ENCODE measurements at places on chromosomes 12 and 14.

- DNase-seq: no peak
These were observed 498.5 kb downstream of the TMEM117 start for GRCh38 chr12:44334347-44334746.

DNA sequence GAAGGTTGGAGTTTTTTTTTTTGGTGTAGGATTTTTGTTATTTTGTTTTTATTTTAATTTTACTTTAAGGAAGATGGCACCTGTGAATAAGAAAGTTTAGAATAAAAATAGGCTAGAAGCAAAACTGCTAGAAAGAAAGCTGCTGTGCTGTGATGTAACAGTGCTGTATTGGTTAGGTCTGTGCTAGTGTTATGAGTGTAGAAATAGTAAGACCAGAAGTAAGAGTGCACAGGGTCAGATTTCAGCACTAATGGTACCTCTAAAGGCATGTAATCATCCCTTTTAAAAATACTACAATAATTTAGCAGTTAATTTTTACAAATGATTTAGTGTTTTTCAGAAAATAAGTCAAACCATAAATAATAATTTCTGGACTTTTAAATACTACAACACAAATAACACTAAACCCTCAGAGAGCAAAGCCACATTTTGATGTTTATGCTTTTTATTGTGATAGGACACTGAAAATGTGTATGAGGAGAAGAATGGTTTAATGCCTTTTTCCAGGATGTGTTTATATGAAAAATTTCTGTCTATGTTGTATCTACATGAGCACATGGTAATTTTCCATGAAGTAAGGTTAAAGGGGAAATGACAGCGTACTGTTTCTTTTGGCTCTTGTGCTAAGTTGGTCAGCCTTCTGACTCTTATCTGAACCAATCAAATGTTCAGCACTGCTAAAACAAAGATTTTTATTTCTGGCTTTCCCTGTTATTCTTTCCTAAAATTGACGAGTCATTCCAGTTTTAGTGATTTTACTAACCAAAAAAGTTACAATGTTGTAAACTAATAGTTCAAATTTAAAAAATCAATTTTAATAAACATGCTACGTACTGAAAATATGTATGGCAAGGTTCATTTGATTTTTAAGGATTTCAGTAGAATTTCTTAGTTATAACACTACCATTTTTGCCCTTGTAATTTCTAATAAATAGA is 96.1 kb downstream of the PPHLN1 start:
- DNase-seq: no peak

GRCh38 chr12:25071366-25071765 is 122.5 kb upstream of the BCAT1 start:
- no peak for DNase-seq

DNA sequence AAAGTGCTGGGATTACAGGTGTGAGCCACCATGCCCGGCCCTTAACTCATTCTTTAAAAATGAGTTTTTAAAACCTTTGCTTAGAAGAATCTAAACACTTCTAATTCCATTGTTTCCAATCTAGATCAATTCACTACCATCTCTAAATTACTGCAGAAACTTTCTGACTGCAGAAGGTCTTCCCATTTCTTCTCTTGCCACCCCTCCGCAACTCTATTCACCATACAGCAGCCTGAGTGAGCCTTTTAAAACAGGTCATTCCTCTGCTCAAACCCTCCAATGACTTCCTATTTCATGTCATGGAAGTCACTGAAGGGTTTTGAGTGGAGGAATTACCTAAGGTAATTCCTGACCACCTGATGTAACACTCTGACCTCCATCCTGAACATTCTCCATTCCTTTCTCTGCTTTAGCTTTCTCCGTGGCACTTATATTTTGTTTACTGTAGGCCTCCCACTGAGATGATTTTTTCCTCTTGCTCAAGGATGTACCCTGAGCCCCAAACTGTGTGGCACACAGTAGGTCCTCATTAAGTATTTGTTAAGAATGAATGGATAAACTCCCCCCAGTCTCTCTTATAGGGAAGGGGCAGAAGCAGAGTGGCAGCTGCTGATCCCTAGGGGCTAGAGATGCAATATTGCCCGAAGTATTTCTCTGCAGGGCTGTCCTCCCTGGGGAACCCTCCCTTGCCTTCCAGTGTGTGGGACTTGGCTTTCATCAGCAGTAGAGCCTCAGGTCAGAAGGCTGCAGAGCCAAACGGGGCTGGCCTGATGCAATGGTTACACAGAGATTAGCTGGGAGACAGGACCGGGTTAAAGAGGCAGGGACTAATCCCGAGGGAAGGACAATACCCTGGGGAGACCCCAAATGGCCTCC is 1.2 kb downstream of the DDIT3 start:
- no peak for DNase-seq

DNA sequence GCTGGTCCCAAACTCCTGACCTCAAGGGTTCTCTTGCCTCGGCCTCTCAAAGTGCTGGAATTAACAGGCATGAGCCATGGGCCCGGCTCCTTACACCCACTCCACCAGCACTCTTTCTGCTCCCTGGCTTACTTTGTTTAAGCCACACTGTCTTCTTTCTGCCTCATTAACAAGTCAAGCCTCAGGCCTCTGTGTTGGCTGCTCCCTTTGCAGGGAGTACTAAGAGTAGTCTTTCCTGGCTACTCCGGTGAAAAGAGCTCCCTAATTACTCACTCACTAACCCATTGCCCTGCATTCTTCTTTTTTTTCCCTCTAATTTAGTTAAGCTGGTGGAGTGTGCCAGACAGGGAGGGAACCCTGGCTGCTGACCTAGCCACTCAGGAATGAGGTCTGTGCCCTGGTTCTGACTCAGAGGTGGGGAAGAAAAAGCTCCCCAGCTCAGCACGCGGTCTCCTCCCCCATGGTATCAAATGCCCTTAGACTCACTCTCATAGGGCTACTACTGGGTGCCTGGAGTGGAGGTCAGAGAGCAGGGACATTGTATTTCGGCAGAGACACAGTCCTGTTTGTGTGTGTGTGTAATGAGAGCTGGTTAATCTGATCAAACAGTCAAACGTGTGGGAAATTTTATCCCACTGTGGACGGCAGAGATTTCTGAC is 19.8 kb downstream of the GALNT6 start:
- DNase-seq: no peak

GRCh38 chr12:67780580-67781084 is 132.1 kb downstream of the DYRK2 start:
- DNase-seq: no peak

- DNase-seq: no peak
These were observed 203.7 kb upstream of the SSTR1 start for GRCh38 chr14:38003746-38004609.

GRCh38 chr12:57679697-57680096 is 14.2 kb upstream of the OS9 start:
- DNase-seq: no peak

DNA sequence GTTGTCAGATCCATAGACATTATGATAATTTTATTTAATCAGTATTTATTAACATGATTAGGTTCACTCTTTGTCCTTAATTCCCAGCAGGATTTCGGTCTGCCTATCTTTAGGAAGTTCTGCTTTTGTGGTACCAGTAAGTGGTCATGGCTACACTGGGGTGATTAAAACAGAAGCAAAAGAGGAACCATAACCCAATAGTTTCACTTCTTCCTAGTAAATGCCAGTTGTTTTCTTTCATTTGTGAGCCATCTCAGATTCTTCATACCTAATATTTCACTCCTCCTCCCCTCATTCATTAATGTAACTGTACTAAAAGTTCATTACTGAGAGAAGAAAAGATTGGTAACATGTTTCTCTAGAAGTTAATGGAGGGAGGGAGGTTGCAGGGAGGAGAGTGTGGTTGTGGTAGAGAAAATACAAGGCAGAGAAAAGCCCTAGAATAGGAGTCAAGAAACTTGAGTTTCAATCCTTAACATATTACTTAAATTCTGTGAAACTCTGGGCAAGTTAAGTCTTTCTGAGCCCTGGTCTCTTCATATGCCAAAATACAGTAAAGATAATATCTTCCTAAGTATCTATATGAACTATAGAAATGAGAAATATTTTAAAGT is 101.2 kb downstream of the PEBP1 start:
- no peak for DNase-seq

- DNase-seq: no peak
These were observed 117.5 kb upstream of the DYRK2 start for GRCh38 chr12:67531051-67531450.

DNA sequence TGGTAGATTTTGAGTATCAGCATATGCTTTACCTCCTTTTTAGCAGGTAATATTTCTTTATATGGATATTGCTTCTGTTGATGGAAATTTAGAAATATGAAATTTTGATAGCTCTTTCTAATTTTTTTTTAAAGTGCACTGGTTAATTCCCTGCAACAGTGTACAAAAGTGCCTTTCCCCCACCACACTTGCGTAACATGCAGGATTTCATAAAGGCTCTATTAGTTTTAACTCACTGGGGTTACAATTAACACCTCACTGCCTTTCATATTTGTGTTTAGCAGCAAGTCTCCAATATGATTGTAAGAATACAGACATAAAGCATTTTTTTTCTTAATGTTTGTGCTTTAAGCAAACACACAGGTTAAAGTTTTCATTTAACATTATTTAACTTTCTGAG is 25.6 kb downstream of the MNAT1 start:
- no peak for DNase-seq

DNA sequence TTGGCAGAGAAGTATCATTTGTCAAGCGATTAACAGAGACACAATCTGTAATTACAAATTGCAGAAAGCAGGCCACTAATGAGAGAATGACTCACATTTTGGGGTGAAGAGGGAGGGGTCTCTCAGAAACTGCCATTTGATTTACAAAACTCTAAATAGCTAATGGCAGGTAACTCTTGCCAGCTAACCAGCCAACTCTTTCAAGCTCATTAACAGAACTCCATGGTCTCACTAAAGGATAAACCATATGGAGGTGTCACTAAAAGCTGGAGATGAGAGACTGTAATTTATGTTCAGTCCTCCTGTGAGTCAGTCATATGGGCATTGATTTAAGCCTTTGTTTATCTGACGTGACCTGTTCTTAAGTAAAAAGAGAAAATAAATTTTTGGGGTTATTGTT is 336.4 kb downstream of the FOXG1 start:
- no peak for DNase-seq

GRCh38 chr12:124877423-124877822 is 13.8 kb upstream of the SCARB1 start:
- DNase-seq: no peak

DNA sequence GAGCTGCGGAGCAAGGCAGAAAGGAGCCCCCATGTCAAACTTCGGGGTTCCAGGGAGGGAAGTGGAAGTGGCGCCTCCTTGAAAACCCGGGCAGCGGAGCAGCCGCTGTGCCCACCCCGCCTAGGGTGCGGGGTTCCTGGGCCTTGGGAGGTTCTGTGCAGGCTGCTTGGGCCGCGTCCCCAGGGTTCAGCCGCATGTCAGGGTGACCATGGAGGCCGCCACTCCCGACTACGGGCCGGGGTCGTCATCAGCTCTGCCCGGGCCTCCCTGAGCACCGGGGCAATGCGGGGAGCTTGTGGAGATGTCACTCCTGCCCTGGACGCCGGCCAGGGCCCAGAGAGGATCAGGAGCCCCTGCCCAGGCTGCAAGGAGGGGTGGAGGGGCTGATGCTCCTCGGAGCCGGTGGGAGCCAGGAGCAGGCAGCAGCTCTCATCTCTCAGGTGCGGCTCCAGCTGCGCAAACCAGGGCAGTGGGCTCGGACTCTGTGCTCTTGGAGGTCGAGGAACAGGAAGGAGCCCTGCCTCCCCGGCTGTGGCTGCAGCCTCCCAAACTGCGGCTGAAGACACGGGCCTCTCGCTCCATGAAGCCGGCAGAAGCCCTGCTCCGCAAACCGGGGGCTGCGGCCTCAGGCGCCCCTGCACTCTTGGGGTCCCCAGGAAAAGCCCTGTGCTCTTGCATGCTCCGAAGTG is 1286.5 kb downstream of the TMEM121 start:
- no peak for DNase-seq

GRCh38 chr12:94504386-94504785 is 44.7 kb upstream of the CEP83 start:
- DNase-seq: no peak

All from NCI-H1048 (cell line).